Muscle of leg (tissue), 16 donors: ENCODE measurements at places on chromosomes 7 and 10. TPM values are rescaled to one million over a fixed set of nuclear protein-coding genes. Genes with fewer than 3 reads are reported as not detected.

GRCh38 chr7:149822353-149822943 is 15.7 kb upstream of the ZNF862 start:
- DNase-seq = peak; percentile 56

- no peak for DNase-seq
These were observed 4.6 kb downstream of the ITGB1 start for GRCh38 chr10:32953277-32953927.

- no peak for DNase-seq
These were observed 104.7 kb upstream of the RAB11FIP2 start for GRCh38 chr10:118151461-118151860.

GRCh38 chr7:130187360-130187759 is 17.8 kb downstream of the TMEM209 start:
- DNase-seq = no peak

GRCh38 chr10:16792675-16793074 is 24.5 kb downstream of the RSU1 start:
- DNase-seq = peak; percentile 42

- peak; percentile 53 for DNase-seq
These were observed 744 bp downstream of the FRAT2 start for GRCh38 chr10:97333601-97334369.

DNA sequence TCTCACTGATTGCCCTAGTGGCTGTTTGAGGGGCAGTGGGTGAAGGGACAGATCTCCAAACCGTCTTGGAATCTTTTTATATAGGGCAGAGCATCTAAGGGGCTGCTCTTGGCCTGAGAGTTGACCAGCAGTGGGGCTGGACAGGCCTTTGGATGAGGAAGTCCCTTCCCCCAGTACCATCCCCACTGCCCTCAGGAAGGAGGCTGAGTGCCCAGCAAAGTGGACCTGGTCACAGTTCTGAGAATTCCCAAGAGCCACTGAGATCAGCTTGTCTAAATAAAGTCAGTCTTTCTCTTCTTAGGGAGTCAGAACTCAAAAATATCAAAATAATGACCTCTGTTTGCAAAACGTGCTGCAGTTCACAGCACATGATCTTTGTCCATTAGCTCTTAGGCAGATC is 5.6 kb downstream of the GDF10 start:
- no peak for DNase-seq

GRCh38 chr10:69961881-69962745 is 90.5 kb upstream of the MACROH2A2 start:
- DNase-seq = no peak

DNA sequence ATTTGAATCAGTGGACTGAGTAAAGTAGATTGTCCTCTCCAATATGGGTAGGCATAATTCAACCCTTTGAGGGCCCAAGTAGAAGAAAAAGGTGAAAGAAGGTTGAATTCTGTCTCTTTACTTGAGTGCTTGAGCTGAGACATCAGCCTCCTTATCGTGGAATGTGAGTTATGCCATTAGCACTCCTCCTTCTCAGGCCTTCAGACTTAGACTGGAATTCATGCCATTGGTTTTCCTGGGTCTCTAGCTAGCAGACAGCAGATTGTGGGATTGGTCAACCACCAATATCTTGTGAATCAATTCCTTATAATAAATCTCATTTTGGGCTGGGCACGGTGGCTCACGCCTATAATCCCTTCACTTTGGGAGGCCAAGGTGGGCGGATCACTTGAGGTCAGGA is 89.2 kb downstream of the CUL2 start:
- DNase-seq = no peak

GRCh38 chr7:80720146-80720545 is 81.7 kb downstream of the CD36 start:
- DNase-seq = no peak

DNA sequence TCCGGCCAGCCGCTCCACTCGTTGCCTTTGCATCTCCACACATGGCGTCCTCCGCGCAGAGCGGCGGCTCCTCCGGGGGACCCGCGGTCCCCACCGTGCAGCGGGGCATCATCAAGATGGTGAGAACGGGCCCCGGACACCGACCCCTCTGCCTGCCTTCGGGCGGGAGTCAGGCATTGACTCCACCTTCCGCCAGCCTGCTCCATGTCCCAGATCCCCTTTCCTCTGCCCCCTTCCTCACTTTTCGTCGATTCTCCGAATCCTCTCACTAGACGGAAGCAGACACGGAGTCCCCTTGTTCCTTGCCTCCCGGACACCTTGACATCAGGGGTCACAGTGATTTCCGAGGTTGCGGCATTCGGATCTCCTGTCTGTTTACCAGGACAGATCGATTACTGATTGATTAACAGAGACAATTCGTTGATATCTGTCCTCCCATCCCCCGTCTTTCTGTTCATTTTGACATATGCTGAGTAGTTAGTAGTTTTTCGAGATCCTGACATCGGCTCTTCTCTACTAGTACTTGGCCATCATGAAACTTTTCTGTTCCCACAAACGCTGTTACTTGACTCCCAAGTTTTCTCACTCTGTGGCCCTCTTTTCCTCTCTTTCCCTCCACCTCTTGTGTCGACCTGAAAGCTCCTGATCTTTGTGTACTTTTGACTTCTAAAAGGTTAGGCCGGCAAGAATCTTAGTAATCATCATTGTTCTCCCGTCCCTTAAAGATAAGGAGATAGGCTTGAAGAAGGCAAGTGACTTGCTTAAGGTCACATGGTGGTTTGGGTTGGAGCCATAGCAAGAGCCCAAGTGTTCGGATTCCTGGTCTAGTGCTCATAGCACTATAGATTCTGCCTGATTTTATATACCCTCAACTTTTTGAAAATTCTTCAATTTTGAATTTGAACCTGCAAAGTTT is 597 bp downstream of the SND1 start:
- peak; percentile 28 for DNase-seq

GRCh38 chr10:78301481-78301880 is 267.8 kb downstream of the RPS24 start:
- no peak for DNase-seq

DNA sequence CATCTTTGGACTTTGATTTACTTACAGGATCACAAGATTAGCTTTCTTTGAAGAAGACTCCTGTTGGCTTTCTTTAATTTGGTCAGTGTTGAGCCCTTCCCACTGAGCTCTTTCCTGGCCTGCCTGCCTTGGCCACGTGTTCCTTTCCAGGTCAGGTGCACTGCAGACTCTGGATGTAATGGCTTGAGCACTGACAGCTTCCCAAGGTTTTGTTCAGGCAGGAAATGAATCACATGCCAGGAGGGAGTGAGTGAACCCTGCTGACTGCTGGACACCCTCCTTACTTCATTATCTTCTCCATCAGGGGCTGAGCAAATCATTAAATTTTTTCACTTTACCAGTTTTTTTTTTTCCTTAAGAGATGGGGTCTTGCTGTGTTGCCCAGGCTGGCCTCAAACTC is 29.8 kb downstream of the SNX10 start:
- DNase-seq = no peak

- DNase-seq = peak; percentile 56
These were observed 278.1 kb upstream of the NRP1 start for GRCh38 chr10:33612551-33612950.

DNA sequence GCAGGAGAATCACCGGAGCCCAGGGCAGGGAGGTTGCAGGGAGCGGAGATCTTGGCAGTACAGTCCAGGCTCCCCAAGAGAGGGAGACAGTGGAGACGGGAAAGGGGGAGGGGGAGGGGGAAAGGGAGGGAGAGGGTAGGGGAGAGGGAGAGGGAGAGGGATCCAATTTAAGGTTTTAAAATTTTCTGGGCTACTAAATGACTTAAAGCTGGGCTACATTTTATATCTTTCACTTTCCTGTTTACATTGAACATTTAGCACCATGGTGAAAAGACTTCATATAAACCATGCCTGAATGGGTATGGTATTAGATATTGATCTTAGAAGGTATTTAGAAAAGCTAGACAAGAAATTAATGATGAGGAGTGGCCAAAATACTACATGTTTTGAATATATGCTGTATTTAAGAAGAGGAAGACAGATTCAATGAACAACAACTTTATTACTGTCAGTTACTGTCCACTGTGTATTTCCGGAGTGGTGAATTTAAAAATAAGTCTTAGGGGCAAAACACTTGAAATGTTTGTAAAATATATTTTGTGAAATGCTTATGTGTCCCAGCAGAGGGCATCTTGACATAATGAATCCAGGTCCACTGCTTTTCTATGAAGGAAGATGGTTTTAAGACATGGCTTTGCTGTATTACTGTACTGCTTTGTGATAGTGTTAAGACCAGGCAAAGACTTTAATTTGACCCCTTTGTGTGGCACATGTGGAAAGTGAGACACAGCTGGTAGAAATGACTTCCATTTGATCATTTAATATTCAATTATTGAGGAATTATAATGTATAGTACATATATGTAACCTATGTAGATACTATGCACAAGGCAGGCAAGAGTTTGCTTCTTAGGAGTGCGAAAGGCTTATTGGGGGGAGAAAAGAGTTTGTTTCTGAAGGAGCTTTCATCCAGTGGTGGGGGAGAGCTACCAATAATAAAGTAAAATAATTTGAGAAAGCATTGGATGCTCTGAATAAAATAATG is 52.8 kb downstream of the NRF1 start:
- DNase-seq = peak; percentile 70

GRCh38 chr7:151637781-151638261 is 118.1 kb upstream of the RHEB start:
- no peak for DNase-seq

- DNase-seq = peak; percentile 98
These were observed 167.9 kb downstream of the NEURL1 start for GRCh38 chr10:103661198-103661950.

- DNase-seq = no peak
These were observed 29.8 kb downstream of the UBE2D4 start for GRCh38 chr7:43956027-43956426.

- no peak for DNase-seq
These were observed 259.3 kb downstream of the ZEB1 start for GRCh38 chr10:31578181-31578852.

DNA sequence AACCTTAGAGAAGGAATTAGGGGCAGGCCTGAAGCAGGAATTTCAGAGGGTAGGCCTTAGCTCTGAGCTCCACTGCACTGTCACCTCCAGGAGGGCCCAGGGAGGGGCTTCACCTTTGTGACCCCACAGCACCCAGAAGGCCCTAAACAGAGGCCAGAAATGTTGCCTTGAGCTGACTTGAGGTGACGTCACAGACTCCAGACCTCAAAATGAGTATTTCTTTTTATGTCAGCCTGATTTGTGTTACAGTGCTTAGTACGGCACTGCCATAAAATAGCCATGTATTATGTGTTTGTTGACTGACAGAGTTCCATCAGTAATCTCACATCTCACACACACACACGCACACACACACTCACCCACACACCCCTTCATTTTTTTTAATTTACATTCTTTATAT is 211.2 kb downstream of the CCDC3 start:
- DNase-seq = no peak

GRCh38 chr10:27252267-27253000 is 11.8 kb upstream of the ACBD5 start:
- DNase-seq = peak; percentile 66

GRCh38 chr10:99930731-99931550 is 78.8 kb downstream of the DNMBP start:
- DNase-seq = no peak

GRCh38 chr7:18408461-18408860 is 87.1 kb upstream of the HDAC9 start:
- peak; percentile 52 for DNase-seq

DNA sequence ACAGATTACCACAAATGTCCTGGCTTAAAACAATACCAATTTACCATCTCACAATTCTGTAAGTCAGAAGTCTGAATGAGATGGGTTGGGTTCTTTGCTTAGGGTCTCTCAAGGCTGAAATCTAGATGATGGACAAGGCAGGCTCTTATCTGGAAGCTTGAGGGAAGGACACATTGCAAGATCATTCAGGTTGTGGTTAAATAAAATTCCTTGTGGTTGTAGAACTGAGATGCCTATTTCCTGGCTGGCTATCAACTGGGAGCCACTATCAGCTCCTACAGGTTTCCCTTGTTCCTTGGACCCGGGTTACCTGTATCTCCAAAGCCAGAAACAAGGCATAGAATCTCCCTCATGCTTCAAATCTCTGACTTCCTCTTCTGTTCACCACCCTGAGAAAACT is 148.4 kb downstream of the MDFIC start:
- no peak for DNase-seq

DNA sequence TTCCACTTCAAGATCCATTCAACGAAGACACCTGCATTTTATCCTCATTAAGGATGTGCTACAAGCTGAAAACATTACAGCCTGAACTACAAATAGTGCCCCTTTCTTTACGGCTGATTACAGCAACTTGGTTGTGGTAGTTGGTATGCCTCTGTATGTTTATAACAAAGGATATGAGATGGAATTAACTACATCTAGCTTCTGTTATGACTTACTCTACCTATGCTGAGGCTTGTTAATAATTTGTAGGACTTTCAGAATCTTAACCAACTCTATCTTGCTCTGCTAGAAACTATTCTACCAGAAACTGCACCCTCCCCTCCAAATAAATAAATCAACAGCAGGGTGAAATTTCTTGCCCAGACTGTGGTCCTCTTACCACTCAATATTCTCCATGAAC is 448.1 kb downstream of the GRM8 start:
- DNase-seq = no peak

- DNase-seq = no peak
These were observed 12.0 kb upstream of the PARP12 start for GRCh38 chr7:140074780-140075179.

DNA sequence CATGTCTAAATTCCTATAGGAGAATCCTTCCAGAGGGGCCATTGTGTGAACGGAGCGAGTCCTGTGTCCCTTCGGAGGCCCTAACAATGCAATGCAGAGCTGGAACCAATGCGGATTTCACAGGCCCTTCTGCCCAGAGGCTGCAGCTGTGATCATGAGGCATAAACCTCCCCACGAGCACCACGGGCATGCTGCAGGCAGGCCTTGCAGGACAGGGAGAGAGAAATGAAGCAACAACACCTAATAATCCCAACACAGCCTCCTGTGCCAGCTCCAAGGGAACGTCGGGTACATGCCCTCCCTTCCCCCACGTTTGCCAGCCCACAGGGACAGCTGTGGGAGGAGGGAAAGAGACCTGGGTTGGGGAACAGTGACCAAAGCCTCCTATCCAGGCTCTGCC is 74.4 kb downstream of the TNS3 start:
- peak; percentile 79 for DNase-seq

GRCh38 chr7:78222001-78222751 is 423.6 kb downstream of the PHTF2 start:
- peak; percentile 11 for DNase-seq

HABP2 gene
- 0.04 TPM for total RNA-seq

TACR2 gene
- total RNA-seq = 0.13 TPM

COL28A1 gene
- 0.75 TPM for total RNA-seq

PNLIPRP1 gene
- total RNA-seq = not detected

ANXA8 gene
- total RNA-seq = not detected

PDK4 gene
- total RNA-seq = 13.6 TPM

MMRN2 gene
- 23.1 TPM for total RNA-seq

ZNF716 gene
- total RNA-seq = not detected

IL6 gene
- total RNA-seq = 0.44 TPM

NXPH1 gene
- not detected for total RNA-seq

CDNF gene
- 1.8 TPM for total RNA-seq

C10orf120 gene
- not detected for total RNA-seq

NAT16 gene
- not detected for total RNA-seq
